ENCODE measurements at places on chromosomes 7 and 10. TPM values are rescaled to one million over a fixed set of nuclear protein-coding genes. Genes with fewer than 3 reads are reported as not detected.

The PSPH gene
- total RNA-seq = 1.9 TPM

The HOXA7 gene
- total RNA-seq = not detected

The C10orf143 gene
- 4.3 TPM for total RNA-seq

The METTL27 gene
- 1.6 TPM for total RNA-seq

The EPHB6 gene
- total RNA-seq = 50.7 TPM

The TUBB8 gene
- total RNA-seq = not detected

The TFPI2 gene
- total RNA-seq = not detected

The TMEM140 gene
- 27.7 TPM for total RNA-seq

The SYT15 gene
- total RNA-seq = 0.77 TPM

The CUEDC2 gene
- 25.5 TPM for total RNA-seq

The DUSP5 gene
- total RNA-seq = 66.2 TPM

The SYT15B gene
- not detected for total RNA-seq

The TEX47 gene
- total RNA-seq = not detected

The UNC5B gene
- 0.03 TPM for total RNA-seq

The ITGB8 gene
- total RNA-seq = not detected
